GDM1 (cell line): ENCODE measurements at places on chromosomes 2 and 18.

GRCh38 chr2:39996653-39997080 is 217.6 kb upstream of the THUMPD2 start:
- DNase-seq, result no peak

DNA sequence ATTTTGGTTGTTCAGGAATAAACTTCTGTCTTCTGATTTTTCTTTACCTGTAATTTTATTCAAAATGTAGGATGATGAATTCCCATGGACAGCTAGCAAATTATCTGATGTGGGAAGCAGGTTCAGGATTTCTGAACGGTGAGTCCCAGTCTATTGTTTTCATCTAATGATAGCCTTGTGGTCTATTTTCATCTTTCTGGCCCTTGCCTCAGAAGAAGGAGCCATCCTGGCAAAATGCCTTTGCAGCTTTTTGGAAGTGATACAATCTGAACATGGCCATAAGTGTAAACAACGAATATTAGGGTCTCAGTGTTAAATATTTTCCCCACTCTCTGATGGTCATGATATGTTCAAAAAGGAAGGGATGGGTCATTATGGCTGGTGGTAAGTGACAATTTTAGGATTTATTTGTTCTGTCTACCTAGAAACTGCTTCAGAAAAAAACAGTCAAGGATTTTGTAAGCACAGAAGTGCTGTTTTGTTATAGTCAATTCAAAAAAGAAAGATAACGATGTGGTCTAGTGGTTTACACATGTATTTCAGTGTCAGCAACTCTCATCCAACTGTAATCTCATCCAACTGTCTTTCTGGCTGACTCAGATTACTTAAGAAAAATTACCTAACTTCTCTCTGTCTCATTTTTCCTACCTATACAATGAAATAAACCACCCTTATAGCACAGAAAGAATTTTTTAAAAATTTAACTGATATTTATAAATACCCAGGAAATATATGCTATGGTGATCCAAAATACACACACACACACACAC is 272.6 kb upstream of the ERBB4 start:
- DNase-seq, result no peak

DNA sequence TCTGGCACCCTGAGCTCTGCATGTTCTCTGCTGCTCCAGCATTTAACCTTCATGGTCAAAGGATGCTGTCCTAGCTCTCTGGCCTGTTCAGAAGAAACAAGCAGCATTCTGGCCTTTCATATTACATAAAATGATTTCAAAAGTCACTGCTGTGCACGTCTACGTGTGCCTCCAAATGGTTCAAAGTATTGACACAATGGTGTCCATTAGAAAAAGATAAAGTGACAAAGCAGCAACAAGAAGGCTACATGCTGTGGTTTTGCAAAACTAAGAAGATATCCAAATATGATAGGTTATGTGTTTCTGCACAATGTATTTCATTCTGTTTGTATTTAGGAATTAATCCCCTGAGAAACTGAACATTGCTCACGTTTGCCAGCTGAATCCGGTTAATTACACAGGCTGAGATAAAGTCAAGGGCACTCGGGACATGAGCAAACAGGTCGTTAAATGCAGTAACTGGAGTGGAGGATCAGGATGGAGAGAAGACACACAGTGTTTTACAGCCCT is 258.5 kb downstream of the DOK6 start:
- DNase-seq, result no peak

DNA sequence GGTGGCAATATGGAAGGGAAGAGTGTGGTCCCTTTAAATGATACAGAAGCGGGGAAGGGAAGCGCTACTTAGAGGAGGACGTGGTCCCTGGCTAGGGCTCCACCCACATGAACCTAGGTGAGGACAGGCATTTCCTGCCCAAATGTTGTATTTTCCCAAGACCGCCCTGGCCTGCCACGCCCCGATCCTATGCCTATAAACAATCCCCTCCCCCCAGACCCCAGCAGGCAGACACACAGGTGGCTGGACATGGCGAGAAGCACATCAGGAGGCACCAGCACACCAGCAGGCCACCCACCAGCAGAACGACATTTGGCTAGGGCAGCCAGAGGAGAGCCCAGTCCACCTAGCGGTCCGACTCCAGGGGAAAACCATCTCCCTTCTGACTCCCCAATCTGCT is 47.2 kb downstream of the METTL8 start:
- no peak for DNase-seq

GRCh38 chr18:56204052-56204451 is 434.3 kb downstream of the TXNL1 start:
- DNase-seq, result no peak

DNA sequence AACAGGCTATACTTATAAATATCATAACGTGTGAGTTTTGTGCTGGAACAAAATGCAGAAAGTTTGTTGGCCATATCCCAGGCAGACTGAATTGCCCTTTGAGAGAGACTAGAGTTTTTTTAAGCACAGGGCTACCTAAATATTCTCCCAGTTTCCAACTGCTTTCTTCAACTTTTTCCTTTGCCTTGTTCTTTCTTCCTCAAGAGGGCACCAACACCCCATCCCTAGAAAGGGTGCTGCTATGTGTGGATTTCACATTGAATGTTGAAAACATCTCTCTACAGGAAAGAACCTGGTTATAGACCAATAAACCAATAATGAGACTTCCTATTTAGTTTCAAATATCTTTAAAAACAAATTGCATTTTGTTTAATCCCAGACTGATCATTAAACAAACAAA is 87.9 kb downstream of the ICOS start:
- no peak for DNase-seq

DNA sequence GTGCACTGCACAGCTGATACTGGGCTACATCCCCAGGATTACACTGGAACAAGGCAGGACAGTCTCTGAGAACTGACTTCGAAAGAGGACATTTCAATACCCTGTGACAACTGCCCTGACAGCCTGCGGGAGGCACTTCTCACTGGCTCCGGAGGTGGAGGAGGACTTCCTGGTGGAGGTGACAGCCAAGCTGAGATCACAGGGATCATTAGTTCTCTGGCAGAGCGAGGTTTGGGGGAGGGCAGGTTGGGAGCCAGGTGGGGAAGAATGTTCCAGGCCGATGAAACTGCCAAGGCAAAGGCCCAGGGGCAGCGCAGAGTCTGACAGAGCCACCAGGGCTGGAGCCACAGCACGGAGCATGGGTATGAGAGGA is 28.0 kb upstream of the NPAS2 start:
- DNase-seq, result no peak

DNA sequence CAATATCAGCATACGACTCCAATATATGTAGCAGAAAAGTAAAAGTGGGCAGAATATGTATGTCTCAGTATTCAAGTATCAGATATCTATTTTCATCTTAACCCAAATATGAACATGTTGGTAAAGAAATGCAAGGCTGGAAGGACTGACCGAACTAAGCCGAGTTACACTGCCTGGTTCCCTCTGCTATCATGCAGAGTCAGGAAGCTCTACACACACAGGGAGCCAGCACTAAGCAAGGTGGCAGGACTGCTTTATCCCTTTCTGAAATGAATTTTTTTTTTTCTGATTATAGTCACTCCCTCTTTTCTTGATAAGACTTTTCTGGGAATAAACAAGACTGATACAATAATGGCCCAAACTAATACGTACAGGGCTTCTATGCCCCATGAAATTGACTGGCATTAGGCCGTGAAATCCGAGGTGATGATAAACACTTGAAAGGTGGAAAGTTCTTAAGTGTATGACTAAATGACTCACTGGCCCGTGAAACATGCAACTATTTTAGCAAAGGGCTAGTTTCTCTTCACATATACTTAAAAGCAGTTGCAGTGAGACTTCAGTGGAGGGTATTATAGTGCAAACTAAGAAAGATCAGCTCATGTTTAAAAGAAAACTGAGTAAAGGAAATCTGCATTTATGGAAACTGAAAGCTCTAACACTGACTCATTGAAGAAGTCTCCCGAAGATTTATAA is 14.9 kb downstream of the DPP4 start:
- DNase-seq, result no peak

- no peak for DNase-seq
These were observed 21.1 kb downstream of the PLB1 start for GRCh38 chr2:28516950-28517349.

GRCh38 chr2:979069-979928 is 28.6 kb downstream of the SNTG2 start:
- DNase-seq, result no peak

DNA sequence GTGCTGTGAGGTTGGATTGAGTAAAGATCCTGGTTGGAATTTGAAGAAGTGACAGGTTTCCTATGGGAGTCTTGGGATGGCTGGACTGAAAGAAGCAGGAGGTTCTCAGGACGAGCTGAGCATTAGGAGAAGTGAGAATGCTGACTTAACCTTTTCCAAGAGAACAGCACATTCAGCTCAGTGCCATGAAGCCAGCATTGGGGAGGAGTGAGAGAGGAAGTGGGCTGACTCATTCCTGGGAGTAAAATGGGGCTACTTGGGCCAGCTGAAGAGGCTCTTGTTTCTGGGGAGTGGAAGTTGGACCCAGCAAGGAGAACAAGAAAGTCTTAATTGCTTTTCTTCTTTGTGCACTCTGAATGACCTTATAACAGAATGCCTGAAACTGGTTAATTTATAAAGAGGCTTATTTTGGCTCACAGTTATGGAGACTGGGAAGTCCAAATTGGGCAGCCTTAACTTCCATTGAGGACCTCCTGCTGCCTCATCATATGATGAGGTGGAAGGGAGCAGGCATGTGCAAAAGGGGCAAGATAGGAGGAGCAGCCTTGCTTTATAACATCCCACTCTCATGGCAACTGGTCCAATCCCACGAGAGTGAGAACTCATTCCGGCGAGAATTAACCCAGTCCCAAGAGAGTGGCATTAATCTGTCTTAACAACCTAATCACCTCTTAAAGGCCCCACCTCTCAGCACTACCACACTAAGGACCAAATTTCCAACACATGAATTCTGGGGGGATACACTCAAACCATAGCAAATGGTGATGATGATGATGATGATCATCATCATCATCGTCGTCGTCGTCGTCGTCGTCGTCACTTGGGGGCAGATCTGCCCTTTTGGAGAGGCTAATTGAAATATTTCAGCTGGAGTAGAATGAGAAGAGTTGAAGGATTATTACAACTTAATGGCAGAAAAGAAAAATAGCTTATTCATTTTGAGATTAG is 26.1 kb downstream of the DGUOK start:
- DNase-seq, result no peak

- no peak for DNase-seq
These were observed 12.1 kb upstream of the C18orf32 start for GRCh38 chr18:49499046-49499637.

GRCh38 chr2:207395535-207396251 is 134.1 kb upstream of the CREB1 start:
- DNase-seq, result no peak

DNA sequence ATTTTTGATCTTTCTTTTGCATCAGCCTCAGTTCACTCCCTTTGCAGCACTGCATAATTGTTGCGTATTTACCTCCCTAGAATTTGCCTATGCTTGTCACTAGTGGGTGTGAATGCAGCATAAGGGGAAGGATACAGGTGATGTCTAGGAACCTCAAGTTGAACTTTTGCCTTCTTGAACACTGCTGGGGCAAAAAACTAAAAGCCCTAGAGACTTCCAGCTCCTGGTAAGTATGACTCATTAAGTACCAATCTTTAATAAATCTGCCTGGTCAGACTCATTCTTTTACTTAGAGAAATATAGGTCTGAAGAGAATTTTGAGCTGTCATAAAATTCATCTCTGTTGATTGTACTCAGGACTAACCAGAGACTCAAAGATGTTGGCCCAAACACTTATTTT is 547.3 kb upstream of the FANCL start:
- no peak for DNase-seq

DNA sequence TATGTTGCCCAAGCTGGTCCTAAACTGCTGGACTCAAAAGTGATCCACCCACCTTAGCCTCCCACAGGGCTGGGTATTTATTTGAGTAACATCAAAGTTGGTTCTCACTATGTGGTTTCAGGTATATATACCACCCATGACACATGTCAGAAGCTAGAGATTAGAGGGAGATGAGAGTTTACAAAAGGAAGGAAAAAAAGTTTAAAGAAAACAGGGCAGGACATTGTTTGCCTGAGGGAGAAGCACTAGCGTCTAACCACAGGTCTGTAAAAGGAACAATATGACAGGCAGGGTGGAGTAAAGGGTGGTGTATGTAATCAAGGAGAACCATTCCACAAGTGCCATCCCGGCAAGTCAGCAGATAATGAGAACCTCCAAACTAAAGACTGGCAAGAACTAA is 8.5 kb downstream of the CEP76 start:
- DNase-seq, result no peak

GRCh38 chr2:101125374-101125773 is 25.8 kb downstream of the TBC1D8 start:
- DNase-seq, result no peak

DNA sequence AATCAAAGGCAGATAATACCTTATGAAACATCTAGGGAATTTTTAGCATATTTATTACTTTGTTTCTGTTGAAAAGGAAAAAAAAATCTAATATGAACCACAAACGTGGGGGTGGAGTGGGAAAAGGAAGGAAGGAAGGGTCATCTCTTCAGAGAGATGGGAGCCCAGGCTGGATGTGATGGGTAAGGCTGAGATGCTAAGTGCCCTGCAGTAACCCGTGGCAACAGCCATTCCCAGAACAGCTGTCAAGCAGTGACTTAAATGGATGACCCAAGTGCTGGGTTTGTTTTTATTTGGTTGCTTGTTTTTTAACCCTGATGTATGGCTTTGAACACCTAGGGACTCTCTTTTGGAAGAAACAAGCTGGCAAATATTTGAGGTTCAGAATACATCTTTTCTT is 50.7 kb upstream of the KLF7 start:
- DNase-seq, result no peak

GRCh38 chr2:221808488-221808887 is 236.4 kb upstream of the EPHA4 start:
- DNase-seq, result no peak
